ENCODE measurements at places on chromosomes 11 and 22. TPM values are rescaled to one million over a fixed set of nuclear protein-coding genes. Genes with fewer than 3 reads are reported as not detected.

GRCh38 chr11:118652681-118653181, 26.7 kb downstream of the TREH start:
- H3K4me3 ChIP-seq, result no peak overlapping the region
- peaks cover 38% of the 10 kb centered on the region for H3K36me3 ChIP-seq
- H3K27me3 ChIP-seq, result no peaks in the 10 kb centered on the region
- no peak for DNase-seq
- no peak overlapping the region for H3K27ac ChIP-seq

DNA sequence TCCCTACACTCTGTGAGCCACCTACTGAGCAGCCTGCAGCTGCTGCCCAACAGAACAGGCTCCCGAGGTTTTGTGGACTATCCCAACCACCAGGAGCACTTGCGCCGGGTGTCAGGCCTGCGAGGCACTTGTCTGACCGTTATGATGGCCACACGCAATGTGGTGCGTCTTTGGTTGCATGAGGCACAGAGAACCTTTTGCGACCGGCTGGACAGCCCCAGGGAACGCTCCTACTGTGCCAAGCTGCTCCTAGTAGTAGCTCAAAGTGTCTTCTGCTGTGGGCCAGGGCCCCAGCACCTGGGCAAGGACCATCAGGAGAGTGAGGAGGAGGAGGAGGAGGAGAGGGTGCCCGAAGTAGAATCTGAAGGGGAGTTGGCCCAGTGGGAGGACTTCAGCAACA, 46.4 kb downstream of the RRP8 start:
- no peaks in the 10 kb centered on the region for H3K4me1 ChIP-seq
- no peaks in the 10 kb centered on the region for H3K27me3 ChIP-seq
- H3K27ac ChIP-seq, result no peak overlapping the region

GRCh38 chr22:22045571-22046335, 63.2 kb upstream of the TOP3B start:
- no peak for DNase-seq
- no peaks in the 10 kb centered on the region for H3K4me1 ChIP-seq
- H3K36me3 ChIP-seq, result no peaks in the 10 kb centered on the region
- H3K27me3 ChIP-seq, result peaks cover 70% of the 10 kb centered on the region
- H3K4me3 ChIP-seq, result no peak overlapping the region

- H3K36me3 ChIP-seq, result no peaks in the 10 kb centered on the region
- no peaks in the 10 kb centered on the region for H3K27me3 ChIP-seq
- H3K4me3 ChIP-seq, result no peak overlapping the region
Measured at GRCh38 chr11:131889760-131890581, 519.6 kb downstream of the NTM start.

DNA sequence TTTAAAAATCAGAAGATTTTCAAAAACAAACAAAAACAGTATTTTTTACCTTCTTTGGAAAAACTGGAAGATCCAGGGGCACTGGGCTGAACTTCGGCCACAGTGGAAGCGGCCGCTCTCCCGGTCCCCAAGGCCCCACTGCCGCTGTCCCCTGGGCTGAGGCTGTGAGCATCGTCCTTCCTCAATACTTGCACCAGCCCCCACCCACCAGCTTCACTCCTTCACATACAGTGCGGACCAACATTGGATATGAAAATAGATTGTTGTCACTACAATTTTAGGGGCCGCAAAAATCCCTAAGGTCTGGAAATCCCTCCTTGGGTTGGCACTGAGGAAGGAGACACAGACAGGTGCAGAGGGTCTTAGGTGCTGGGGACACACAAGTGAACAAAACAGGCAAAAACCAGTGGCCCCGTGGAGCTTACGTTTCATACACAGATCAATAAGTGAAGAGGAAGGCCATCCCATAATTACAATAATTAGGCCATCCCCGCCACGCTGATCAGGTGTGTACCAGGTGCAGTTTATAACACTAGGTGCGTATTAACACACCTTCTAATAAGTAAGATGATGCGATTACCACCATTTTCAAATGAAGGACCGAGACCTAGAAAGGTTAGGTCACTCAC, 28.2 kb upstream of the SLC22A12 start:
- no peak overlapping the region for H3K27ac ChIP-seq
- H3K4me1 ChIP-seq, result peaks cover 14% of the 10 kb centered on the region
- H3K27me3 ChIP-seq, result no peaks in the 10 kb centered on the region
- H3K36me3 ChIP-seq, result no peaks in the 10 kb centered on the region
- DNase-seq, result no peak
- H3K4me3 ChIP-seq, result no peak overlapping the region

- H3K36me3 ChIP-seq, result no peaks in the 10 kb centered on the region
- H3K27ac ChIP-seq, result no peak overlapping the region
- no peak overlapping the region for H3K4me3 ChIP-seq
- no peaks in the 10 kb centered on the region for H3K27me3 ChIP-seq
- H3K4me1 ChIP-seq, result no peaks in the 10 kb centered on the region
- DNase-seq, result no peak
Measured at GRCh38 chr11:65773784-65774411, 6.9 kb downstream of the AP5B1 start.

GRCh38 chr11:125270711-125271110, 106.2 kb downstream of the PKNOX2 start:
- peak; percentile 28 for DNase-seq
- H3K36me3 ChIP-seq, result no peaks in the 10 kb centered on the region
- no peaks in the 10 kb centered on the region for H3K4me1 ChIP-seq
- no peak overlapping the region for H3K27ac ChIP-seq
- H3K27me3 ChIP-seq, result no peaks in the 10 kb centered on the region
- H3K4me3 ChIP-seq, result no peak overlapping the region

- H3K4me3 ChIP-seq, result no peak overlapping the region
- no peaks in the 10 kb centered on the region for H3K27me3 ChIP-seq
- H3K4me1 ChIP-seq, result no peaks in the 10 kb centered on the region
- no peak for DNase-seq
- no peak overlapping the region for H3K27ac ChIP-seq
Measured at GRCh38 chr11:79481795-79482194, 41.0 kb upstream of the TENM4 start.

DNA sequence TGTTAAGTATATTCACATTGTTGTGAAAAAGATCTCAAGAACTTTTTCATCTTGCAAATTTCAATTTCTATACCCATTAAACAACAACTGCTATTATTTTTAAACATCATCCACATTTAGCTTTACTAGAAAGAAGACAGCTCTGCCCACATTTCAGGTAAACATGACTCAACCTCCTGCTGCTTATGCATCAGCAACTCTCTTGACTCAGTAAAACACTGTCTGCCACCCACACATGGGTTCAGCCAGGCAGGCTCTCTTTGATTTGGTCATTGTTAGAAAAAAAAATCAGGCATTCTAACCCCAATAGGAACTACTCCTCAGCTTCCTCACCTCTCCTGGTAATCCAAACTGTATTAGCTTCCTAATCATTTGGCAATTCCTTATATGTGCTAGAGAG, 5.1 kb upstream of the ENDOD1 start:
- H3K4me1 ChIP-seq, result no peaks in the 10 kb centered on the region
- H3K36me3 ChIP-seq, result no peaks in the 10 kb centered on the region
- no peak for DNase-seq
- H3K4me3 ChIP-seq, result no peak overlapping the region
- peaks cover 3% of the 10 kb centered on the region for H3K27me3 ChIP-seq

- H3K4me1 ChIP-seq, result no peaks in the 10 kb centered on the region
- no peak overlapping the region for H3K27ac ChIP-seq
- no peaks in the 10 kb centered on the region for H3K36me3 ChIP-seq
Measured at GRCh38 chr11:8352103-8352875, 88.6 kb upstream of the LMO1 start.

DNA sequence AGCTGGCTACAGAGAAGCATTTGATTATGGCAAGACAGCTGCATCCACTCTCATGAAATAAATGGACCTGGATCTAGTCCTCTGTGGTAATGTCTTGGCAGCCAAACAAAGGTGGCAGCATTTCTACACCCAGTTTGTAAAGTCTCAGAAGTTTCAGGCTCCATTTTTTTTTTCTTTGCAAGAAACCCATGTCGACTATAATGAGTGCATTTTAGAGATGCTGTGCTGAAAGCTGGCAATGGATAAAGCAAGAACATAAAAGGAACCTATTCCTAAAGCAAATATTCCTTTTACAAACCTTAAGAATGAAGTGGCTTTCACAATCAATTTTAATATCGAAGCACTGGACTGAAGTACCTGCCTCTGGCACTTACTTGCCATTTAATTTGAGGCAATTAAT, 33.5 kb downstream of the THAP12 start:
- no peak overlapping the region for H3K27ac ChIP-seq
- H3K4me3 ChIP-seq, result no peak overlapping the region
- no peaks in the 10 kb centered on the region for H3K27me3 ChIP-seq
- DNase-seq, result peak; percentile 63
- no peaks in the 10 kb centered on the region for H3K36me3 ChIP-seq

- H3K27ac ChIP-seq, result no peak overlapping the region
- peaks cover 10% of the 10 kb centered on the region for H3K36me3 ChIP-seq
- no peak overlapping the region for H3K4me3 ChIP-seq
- H3K4me1 ChIP-seq, result no peaks in the 10 kb centered on the region
- no peaks in the 10 kb centered on the region for H3K27me3 ChIP-seq
Measured at GRCh38 chr11:126197277-126197939, 14.0 kb downstream of the RPUSD4 start.

Gene MRGPRE
- total RNA-seq, result not detected

Gene HTR3A
- total RNA-seq, result 0.24 TPM

Gene CECR2
- total RNA-seq, result 32.3 TPM

Gene SCGB2A2
- total RNA-seq, result not detected

Gene OR51B2
- not detected for total RNA-seq

Gene POU2AF3
- total RNA-seq, result not detected

Gene GLYATL2
- not detected for total RNA-seq

Gene CHCHD10
- total RNA-seq, result 77.5 TPM

Gene CCDC83
- total RNA-seq, result not detected

Gene INSC
- total RNA-seq, result not detected

Gene RASGRP2
- total RNA-seq, result 29.5 TPM
